ENCODE measurements at places on chromosomes 2 and 18. TPM values are rescaled to one million over a fixed set of nuclear protein-coding genes. Genes with fewer than 3 reads are reported as not detected.

The TDRD15 gene
- total RNA-seq: not detected

The TFCP2L1 gene
- 0.04 TPM for total RNA-seq

The G6PC2 gene
- not detected for total RNA-seq

The SH2D6 gene
- total RNA-seq: 0.96 TPM

The NEB gene
- total RNA-seq: 0.18 TPM

The TEX44 gene
- not detected for total RNA-seq

The FBXO36 gene
- 1.6 TPM for total RNA-seq

The FSHR gene
- not detected for total RNA-seq

The GATA6 gene
- not detected for total RNA-seq

The BCL2 gene
- 107 TPM for total RNA-seq

The NOP58 gene
- 161 TPM for total RNA-seq

The HOXD3 gene
- not detected for total RNA-seq

The PROKR1 gene
- not detected for total RNA-seq

The RNF125 gene
- total RNA-seq: 15.3 TPM

The MEP1B gene
- total RNA-seq: not detected

The MALL gene
- not detected for total RNA-seq

GRCh38 chr2:10932345-10933151, 20.8 kb downstream of the KCNF1 start:
- no peak for DNase-seq

- DNase-seq: no peak
Observed at GRCh38 chr2:240140511-240140910, at the start of gene OTOS. Gene OTOS (minus strand): TSS chr2:240140658. CDS start chr2:240140326, 332 bp downstream.

- DNase-seq: no peak
Observed at GRCh38 chr2:236853585-236854051, 232.1 kb upstream of the COPS8 start.

DNA sequence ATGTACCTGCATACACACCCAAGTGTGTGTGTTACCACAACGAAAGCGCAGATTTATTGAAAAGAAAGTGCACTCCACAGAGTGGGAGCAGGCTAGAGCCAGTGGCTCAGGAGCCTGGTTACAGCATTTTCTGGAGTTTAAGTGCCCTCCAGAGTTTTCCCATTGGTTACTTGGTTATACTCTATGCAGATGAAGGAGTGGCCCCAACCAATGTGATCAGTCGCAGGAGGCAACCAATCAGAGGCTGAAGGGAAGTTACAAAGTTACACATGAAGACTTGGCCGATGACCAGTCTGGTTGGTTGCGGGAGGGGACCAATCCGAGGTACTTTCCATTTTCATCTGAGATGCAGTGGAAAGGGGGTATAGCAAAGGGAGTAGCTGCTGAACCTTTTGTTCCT, 13.5 kb upstream of the PRLH start:
- DNase-seq: no peak

GRCh38 chr2:239966029-239966852, 58.9 kb downstream of the NDUFA10 start:
- DNase-seq: no peak

DNA sequence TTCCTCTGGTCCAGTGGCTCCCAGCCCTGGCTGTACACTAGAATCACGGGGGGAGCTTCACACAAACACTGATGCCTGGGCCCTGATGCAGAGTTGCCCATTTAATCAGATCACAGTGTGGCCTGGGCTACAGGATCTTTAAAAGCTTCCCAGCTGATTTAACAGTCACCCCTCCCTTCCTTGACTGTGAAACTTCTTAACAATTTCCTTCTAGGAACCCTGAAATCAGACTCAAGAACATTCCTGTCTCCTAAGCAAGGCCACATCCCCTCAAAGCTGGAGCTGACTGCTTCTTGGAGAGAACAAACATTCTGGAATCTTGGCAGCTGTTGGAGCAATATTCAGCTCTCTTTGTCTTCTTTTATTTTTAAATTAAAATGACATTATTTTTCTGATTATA, 88.7 kb downstream of the ADD2 start:
- DNase-seq: no peak

- DNase-seq: no peak
Observed at GRCh38 chr2:41167014-41167413, 715.1 kb upstream of the SLC8A1 start.

DNA sequence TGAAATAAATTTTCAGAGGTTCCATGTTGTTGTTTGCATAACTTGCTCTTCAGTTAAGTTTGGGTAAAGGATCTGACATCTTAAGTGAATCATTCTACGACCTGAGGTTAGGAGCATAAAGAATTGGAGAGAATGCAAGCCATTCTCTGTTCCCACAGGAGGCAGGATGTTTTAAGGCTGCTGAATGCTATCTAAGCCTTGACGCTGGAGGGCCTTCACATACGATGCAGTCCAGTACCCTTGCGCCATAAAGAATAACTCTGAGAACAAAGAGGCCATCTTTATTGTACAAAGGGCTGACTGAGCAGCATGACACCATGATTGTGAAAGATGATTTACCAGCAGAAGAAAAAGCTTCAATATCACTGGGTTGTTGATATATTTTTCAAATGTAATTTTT, 198.4 kb downstream of the NYAP2 start:
- no peak for DNase-seq

- no peak for DNase-seq
Observed at GRCh38 chr18:64380117-64380516, 231.2 kb upstream of the LINC00305 start.

DNA sequence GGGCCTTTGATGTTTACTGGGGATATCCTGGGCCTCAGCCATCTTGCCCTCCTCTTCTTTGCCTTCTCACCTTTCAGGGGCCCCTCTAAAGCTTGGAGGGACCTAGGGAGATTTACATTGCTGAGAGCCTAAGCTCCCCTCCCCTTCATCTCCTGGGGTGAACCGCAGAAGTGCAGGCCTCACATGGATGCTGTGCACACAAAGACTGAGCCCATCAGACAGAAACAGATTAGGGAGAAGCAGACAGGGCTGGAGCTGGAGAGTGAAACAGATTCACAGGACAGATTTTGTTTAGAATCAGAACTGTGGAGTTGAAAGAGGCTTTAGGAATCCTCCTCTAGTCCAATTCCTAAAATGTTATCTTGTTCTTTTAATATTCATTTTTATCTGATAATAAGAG, 3.4 kb upstream of the CDK5R2 start:
- DNase-seq: no peak

DNA sequence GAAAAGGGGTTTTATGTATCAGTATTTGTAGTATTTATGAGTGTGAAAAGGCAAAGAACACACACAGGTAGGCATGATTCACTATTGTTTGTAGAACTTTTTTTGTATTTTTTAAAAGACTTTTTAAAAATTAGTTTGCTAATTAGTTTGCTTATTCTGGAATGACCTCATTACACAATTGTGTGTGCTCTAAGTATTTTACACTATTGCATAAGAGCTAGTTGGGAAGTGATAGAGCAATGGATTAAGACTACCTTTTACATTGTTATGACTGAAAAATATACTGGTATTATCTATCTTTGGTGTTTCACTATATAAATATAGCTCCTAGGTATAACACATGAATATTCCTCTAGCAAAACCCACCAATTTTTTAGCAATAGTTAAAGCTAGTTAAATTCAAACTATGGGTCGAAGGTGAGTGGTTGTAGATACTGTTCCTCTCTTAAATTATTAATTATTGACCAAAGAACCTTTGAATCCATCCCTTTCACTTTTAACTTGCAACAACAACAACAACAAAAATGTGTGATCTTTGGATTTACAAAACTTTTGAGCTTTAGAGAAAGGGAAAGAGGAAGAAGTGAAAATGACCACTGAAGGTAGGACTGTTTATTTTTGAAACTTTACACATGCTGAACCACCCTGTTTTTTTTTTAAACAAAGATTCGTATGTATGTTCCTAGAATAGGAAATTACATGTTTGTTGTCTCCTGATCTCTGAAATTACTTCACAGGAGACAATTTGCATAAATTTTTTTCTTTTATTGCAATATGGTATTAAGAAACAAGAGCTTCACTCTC, 18.7 kb downstream of the ITPRID2 start:
- DNase-seq: no peak

- DNase-seq: no peak
Observed at GRCh38 chr2:168624028-168624427, 168.0 kb downstream of the CERS6 start.

- DNase-seq: no peak
Observed at GRCh38 chr2:234814374-234814773, 137.4 kb upstream of the SH3BP4 start.

DNA sequence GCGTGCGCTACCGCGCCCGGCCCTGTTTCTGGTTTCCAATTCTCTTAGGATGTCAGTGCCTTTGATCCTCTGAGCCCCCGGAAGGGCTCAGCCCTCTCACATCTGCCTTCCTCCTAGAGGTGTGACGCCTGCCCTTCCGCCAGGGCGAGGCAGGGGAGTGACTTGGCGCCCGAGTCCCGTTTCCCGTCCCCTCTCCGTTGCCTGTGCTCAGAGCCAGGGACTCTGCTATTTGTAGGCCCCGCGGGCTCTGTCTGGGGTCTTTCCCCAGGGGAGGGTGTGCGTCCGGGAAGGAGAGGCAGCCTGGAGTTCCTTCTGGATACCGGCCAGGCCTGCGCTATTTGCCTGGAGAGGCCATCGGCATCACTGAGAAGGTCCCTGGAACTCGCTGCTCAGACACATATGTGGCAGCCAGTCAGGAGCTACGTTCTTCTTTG, 103.7 kb upstream of the TAF1B start:
- DNase-seq: peak; percentile 66

GRCh38 chr2:222038067-222038802, 260.6 kb downstream of the PAX3 start:
- no peak for DNase-seq

GRCh38 chr18:33577685-33578517, at the start of gene ASXL3:
Gene ASXL3 (plus strand): TSS chr18:33578219. CDS start chr18:33578632, 413 bp downstream.
- DNase-seq: no peak

GRCh38 chr2:108965540-108966289, 23.3 kb downstream of the EDAR start:
- DNase-seq: peak; percentile 71

GRCh38 chr18:23105030-23105429, 30.3 kb upstream of the CABLES1 start:
- no peak for DNase-seq

GRCh38 chr2:152251811-152252210, 76.2 kb upstream of the STAM2 start:
- no peak for DNase-seq

DNA sequence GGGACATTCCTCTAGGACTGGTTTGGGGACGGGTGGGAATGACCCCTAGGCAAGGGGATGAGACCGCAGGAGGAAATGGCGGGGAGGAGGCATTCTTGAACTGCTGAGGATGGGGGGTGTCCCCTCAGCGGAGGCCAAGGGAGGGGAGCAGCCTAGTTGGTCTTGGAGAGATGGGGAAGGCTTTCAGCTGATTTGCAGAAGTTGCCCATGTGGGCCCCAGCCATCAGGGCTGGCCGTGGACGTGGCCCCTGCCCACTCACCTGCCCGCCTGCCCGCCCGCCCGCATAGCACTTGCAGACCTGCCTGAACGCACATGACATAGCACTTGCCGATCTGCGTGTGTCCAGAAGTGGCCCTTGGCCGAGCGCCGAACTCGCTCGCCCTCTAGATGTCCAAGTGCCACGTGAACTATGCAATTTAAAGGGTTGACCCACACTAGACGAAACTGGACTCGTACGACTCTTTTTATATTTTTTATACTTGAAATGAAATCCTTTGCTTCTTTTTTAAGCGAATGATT, 4.9 kb downstream of the INHBB start:
- DNase-seq: no peak

- DNase-seq: no peak
Observed at GRCh38 chr2:191983186-191983585, 136.3 kb upstream of the CAVIN2 start.

DNA sequence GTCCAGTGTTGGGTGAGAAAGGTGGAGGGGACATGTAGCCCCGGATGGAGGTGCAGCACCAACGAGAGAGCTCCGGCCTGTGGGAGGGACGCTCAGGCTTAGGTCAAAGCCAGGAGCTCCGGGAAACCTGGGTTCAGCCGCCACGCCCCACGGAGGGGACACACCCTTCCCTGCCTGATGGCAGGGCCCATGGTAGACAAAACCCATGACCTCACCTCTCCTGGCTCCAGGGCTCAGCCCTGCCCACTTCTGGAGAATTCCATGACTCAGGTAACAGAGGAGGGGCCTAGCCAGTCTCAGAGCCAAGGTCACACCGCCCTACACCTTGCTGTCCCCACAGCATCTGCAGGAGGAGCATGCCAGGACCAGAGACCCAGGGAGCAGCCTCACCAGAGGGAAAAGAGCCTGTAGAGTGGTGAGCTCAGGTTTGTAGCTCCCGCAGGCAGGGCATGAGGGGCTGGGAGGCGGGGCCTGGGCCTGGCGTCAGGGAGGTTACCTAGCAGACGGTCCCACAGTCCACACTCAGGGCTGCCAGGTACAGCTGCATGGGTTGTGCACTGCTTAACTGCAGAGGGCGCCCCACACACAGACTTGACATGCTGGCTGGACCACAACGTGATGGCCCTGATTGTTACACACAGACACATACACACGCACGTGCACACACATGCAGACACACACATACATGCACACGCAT, 70.8 kb upstream of the SMAD7 start:
- peak; percentile 78 for DNase-seq

DNA sequence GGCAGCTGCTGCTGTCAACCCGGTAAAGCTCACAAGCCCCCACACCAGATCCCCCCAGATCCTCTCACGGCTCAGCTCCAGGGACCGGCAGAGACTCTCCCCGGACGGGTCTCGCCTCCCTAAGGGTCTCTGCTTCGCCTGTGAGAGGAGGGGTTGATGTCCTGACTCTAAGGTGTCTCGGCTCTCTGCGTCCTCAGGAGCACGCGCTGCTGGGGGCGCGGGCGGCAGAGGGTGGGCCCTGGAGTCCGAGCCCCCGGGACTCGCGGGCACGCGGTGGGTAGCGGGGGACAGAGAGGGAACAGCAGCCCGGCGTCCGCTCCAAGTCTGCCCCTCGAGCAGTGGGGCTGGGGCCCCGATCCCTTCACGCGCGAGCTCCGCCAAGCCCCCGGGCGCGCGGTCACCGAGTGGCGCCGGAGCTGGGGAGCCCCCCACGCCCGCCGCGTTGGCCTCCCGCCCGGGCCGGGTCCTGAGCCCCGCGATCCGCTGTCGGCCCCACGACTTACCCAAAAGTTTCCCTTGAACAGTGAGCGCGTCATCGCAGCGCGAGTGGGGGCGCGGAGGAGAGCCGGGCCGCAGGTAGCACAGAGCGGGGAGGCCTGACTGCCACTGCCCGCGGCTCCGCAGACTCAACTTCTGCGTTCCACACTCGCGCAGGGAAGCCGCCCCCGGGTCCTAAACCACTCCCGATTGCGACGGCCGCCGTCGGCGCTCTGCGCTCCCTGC, at the start of gene PSTPIP2:
Gene PSTPIP2, minus strand, starts transcription at position 608 of the 723 bp plus-strand sequence. Its CDS starts 72 bp downstream, at position 536.
- DNase-seq: peak; percentile 78

DNA sequence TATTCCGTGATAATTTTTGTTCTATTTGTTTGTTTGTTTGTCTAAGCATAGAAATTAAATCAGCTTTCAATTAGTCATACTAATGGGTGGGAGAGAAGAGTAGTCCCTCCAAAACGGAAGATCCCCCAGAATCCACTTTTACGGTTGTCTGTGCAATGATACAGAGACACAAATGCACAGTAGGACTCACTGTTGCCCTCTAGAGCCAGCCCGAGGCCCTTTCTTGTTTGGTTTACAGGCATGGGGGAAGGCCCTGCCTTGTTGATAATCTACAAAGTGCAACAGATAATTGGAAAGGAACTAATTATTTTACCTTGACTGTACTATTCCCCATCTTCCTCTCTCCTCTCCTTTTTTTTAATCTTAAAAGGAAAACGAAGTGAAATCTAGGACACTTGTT, 121.1 kb downstream of the ACOXL start:
- DNase-seq: peak; percentile 83
